ENCODE measurements at places on chromosomes 7 and 10. TPM values are rescaled to one million over a fixed set of nuclear protein-coding genes. Genes with fewer than 3 reads are reported as not detected.

The TRIM8 gene
- total RNA-seq = 53.0 TPM

The KCP gene
- total RNA-seq = 0.33 TPM

The CCDC172 gene
- not detected for total RNA-seq

The NKX1-2 gene
- total RNA-seq = not detected

The OPN4 gene
- not detected for total RNA-seq

The LBX1 gene
- not detected for total RNA-seq

The DLD gene
- 70.6 TPM for total RNA-seq

The VENTX gene
- total RNA-seq = not detected

The PNLIPRP3 gene
- total RNA-seq = not detected

The LLCFC1 gene
- total RNA-seq = not detected

The BTBD16 gene
- not detected for total RNA-seq

The HOXA9 gene
- not detected for total RNA-seq

The NUDT1 gene
- 85.2 TPM for total RNA-seq

The CUZD1 gene
- 2.1 TPM for total RNA-seq

The FKBP14 gene
- 7.1 TPM for total RNA-seq

The TAS2R3 gene
- 0.73 TPM for total RNA-seq

The AKR1C2 gene
- not detected for total RNA-seq

GRCh38 chr7:46934198-46934825, 647.6 kb downstream of the TNS3 start:
- H3K4me1 ChIP-seq = no peaks in the 10 kb centered on the region
- no peak overlapping the region for H3K4me3 ChIP-seq
- H3K36me3 ChIP-seq = no peaks in the 10 kb centered on the region
- DNase-seq = no peak
- no peaks in the 10 kb centered on the region for H3K27me3 ChIP-seq
- H3K27ac ChIP-seq = no peak overlapping the region

DNA sequence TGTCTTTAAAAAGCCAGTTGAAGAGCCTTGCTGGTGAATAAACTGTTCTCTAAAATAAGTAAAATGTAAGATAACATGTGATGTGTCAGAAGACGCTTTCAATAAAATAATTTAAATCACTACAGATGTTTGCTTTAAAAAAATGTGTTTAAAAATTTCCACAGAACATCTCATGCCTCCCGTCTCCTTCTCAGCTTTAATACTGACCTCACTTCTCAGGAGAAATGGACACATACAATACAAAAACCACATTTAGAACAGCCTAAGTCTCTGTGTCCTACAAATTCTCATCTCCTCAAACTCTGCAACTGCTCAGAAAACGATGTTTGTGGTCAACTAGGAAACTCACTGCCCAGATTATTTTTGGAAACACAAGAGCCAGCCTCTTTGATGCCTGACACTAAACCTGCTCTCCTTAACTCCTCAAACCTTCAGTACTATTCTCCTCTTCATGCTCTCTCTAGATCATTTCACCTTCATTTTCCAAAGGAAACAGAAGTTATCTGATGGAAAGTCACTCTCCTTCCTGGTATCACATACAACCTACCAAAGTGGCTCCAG, 120.3 kb downstream of the ZNF438 start:
- H3K4me3 ChIP-seq = no peak overlapping the region
- DNase-seq = no peak
- no peaks in the 10 kb centered on the region for H3K27me3 ChIP-seq

GRCh38 chr7:135801045-135801693, 52.6 kb upstream of the FAM180A start:
- DNase-seq = peak; percentile 19
- no peak overlapping the region for H3K27ac ChIP-seq
- no peak overlapping the region for H3K4me3 ChIP-seq
- H3K27me3 ChIP-seq = peaks cover 3% of the 10 kb centered on the region
- no peaks in the 10 kb centered on the region for H3K36me3 ChIP-seq

DNA sequence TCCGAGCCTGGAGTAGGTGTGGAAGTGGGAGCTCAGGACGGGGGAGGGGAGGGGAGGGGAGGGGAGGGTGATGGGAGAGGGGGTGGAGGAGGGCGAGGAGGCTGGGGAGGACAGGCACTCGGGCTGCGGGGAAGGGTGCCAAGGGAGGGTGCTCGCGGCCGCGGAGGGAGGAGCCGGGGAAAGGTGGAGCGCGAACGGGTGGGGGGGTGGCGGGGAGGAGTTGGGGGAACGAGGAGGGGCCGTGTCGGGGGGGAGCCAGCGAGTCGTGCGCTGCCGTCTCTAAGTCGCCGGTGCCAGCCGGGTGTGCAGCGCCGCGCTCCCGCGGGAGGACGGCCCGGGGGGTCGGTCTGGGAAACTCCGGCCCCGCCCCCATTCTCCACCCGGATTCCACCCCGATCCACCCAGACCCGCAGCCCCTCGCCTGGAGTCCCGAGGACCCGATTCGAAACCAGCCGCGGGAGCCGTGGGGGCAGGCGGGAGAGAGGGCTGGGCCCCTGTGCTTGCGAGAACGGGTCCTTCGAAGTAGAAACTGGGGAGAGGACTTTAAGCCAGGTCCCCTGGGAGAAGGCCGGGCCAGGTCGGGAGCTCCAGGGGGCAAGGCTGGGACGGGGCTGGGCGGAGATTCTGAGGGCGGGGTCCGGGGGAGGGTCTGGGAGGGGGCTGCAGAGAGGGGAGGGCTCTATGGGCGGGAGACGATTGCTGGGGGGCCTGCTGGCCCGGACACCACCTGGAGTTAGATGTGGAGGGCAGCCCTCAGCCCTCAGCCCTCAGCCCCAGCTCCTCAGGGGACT, at the start of gene ZNF467:
ZNF467 (minus strand) TSS at position 143 of the 791 bp plus-strand sequence. CDS start 2,556 bp downstream, outside the sequence.
- peaks cover 6% of the 10 kb centered on the region for H3K4me1 ChIP-seq
- DNase-seq = no peak
- no peak within 1 kb of the TSS for H3K27ac ChIP-seq
- no peaks in the 10 kb centered on the region for H3K36me3 ChIP-seq

GRCh38 chr7:74092964-74093471, 9.4 kb downstream of the LIMK1 start:
- H3K4me1 ChIP-seq = peaks cover 26% of the 10 kb centered on the region
- H3K27me3 ChIP-seq = no peaks in the 10 kb centered on the region
- no peak overlapping the region for H3K27ac ChIP-seq
- H3K4me3 ChIP-seq = no peak overlapping the region
- H3K36me3 ChIP-seq = peaks cover 21% of the 10 kb centered on the region
- no peak for DNase-seq

GRCh38 chr7:12056977-12057376, 154.1 kb upstream of the TMEM106B start:
- no peak overlapping the region for H3K4me3 ChIP-seq
- DNase-seq = no peak
- peaks cover 3% of the 10 kb centered on the region for H3K27me3 ChIP-seq

DNA sequence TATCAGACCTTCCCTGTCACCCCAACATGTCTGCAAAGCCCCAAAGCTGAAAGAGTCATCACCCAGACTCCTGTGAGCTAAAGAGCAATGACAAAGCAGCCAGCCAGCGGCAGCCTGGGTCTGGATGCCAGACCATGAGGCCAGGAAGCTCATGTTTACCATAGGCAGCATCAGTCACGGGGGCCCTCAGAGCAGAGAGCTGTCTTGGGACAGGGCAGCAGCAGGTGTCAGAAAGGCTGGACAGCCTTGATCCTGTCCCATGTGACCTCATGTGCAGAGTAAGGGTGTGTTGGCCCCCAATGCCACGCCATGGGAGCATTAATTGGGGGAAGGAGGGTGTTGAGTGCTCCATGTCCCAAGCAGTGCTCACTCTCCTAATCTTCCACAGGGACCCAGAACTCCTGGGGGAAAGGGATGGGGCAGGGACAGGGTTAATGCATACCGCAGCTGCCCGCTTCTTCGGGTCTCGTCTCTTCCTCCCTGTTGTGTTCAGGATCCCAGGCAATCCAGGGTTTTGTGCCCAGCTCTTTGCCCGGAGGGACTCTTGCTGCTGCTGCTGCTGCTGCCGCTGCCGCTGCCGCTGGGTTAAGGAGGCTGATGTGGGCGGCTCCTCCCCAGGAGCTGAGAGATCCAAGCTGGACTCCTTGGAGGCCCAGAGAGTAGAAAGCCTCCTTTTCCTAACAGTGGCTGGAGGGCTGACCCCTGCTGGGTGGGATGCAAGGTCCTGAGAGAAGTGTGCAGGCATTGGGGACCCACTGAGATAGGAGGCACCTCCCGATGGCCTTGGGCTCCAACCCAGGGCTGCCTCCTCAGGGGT, 7.1 kb downstream of the CCDC201 start:
- no peak overlapping the region for H3K27ac ChIP-seq
- no peak for DNase-seq
- no peaks in the 10 kb centered on the region for H3K36me3 ChIP-seq
- H3K27me3 ChIP-seq = peaks cover 11% of the 10 kb centered on the region
- H3K4me3 ChIP-seq = no peak overlapping the region

GRCh38 chr7:40674316-40674715, 539.5 kb downstream of the SUGCT start:
- no peaks in the 10 kb centered on the region for H3K4me1 ChIP-seq
- H3K27me3 ChIP-seq = no peaks in the 10 kb centered on the region
- no peak for DNase-seq
- no peaks in the 10 kb centered on the region for H3K36me3 ChIP-seq
- H3K27ac ChIP-seq = no peak overlapping the region
- no peak overlapping the region for H3K4me3 ChIP-seq

GRCh38 chr10:5976512-5977470, 552 bp downstream of the IL15RA start:
- peaks cover 14% of the 10 kb centered on the region for H3K36me3 ChIP-seq
- H3K4me1 ChIP-seq = peaks cover 36% of the 10 kb centered on the region
- no peaks in the 10 kb centered on the region for H3K27me3 ChIP-seq
- H3K27ac ChIP-seq = peak overlapping the region; percentile 95

DNA sequence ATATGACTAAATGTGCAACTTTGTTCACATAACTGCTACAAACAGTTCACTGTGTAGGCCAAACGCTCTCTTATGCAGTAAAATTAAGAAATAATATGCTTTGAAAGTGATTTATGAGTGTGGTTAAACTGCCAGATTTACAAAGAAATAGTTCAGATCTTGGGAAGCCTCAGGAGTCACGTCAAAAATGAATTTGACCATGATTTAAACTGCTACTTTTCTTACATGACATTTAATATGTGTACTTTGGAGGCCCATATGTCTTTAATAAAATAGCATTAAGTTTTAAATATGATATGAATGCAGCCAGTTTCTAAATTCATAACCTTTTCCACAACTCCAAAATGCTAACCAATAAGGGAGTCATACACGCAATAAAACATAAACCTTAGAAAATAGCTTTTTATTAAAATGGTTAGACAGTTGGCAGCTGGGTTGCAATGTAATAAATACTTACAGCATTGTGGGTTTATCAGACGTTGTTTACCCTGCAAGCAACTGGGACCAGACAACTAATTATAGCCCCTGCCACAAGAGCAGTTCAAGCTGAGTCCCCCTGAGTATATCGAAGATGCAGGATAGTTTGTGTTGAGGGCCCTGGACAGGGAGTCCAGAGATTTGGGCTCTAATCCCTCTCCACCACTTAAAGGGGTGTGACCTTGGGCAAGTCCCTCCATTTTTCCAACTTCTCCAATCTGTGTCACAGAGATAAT, 640.4 kb downstream of the LRMDA start:
- no peak overlapping the region for H3K4me3 ChIP-seq
- no peak for DNase-seq
- H3K27me3 ChIP-seq = no peaks in the 10 kb centered on the region
- H3K4me1 ChIP-seq = no peaks in the 10 kb centered on the region

DNA sequence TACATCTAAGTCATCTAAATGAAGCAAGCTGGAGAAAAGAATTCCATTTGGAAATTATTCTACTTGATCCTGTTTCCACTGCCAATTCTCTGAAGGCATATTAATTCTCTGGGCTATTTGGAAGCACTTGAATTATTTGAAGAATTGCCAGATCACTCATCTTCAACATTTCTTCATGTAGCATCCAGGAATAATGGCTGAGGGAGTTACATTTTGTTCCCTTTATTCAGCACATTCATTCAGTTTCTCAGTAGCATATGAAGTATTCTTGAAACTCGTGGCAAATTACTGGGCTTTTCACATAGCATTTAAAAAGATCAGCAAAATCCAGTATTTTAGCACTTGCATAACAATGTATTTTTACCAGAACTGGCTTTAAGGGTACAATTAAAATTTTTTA, 127.1 kb upstream of the VIPR2 start:
- H3K36me3 ChIP-seq = no peaks in the 10 kb centered on the region
- no peaks in the 10 kb centered on the region for H3K4me1 ChIP-seq
- no peak overlapping the region for H3K27ac ChIP-seq
- no peaks in the 10 kb centered on the region for H3K27me3 ChIP-seq
- H3K4me3 ChIP-seq = no peak overlapping the region

- H3K27me3 ChIP-seq = peaks cover 58% of the 10 kb centered on the region
- no peak overlapping the region for H3K27ac ChIP-seq
- peak overlapping the region; percentile 7 for H3K4me3 ChIP-seq
These were observed 824 bp downstream of the RELN start for GRCh38 chr7:103988468-103989199.

DNA sequence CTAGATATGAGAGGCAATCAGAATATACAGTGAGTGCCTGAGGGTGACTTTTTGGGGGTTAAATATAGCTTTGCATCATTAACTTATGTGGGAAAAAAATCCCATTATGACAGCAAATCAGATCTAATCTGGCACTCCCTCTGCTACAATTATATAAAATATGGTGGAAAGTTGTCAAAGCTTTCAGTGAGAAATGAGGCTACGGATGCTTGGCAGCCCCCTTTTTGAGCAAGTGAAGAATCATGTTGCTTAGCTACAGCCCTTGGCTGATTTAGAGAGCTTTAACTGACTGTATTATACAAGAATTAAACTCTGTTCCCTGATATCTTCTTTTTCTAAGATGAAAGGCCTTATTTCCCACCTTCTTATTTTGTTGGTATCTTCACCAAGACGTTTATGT, 57.4 kb downstream of the GPR158 start:
- no peaks in the 10 kb centered on the region for H3K36me3 ChIP-seq
- no peak overlapping the region for H3K27ac ChIP-seq
- no peak overlapping the region for H3K4me3 ChIP-seq
- H3K4me1 ChIP-seq = no peaks in the 10 kb centered on the region
- no peak for DNase-seq
- H3K27me3 ChIP-seq = no peaks in the 10 kb centered on the region

GRCh38 chr7:53697913-53698312, 662.5 kb downstream of the POM121L12 start:
- H3K36me3 ChIP-seq = no peaks in the 10 kb centered on the region
- no peaks in the 10 kb centered on the region for H3K4me1 ChIP-seq
- no peak for DNase-seq

DNA sequence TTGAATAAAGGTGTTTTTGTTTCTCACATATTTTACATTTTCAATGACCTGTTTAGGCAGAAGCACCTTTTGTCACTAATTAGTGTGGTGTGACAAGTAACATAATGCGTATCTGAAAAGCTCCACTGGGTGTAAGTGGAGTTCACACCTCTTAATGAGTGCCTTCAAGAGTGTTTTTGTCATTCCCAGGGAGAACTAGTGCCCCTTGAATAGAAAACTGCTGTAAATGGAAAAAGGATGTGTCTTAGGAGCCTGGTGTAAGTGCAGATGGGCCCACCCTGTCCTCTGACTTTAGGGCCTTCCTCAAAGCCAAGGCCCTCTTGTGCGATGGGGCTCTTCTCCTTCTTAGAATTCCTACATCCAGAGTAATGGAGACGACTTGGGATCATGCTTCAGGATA, 170.0 kb downstream of the MGMT start:
- no peaks in the 10 kb centered on the region for H3K27me3 ChIP-seq
- H3K36me3 ChIP-seq = peaks cover 4% of the 10 kb centered on the region
- H3K4me3 ChIP-seq = no peak overlapping the region

GRCh38 chr10:91022924-91023699, 102.2 kb upstream of the ANKRD1 start:
- H3K27ac ChIP-seq = no peak overlapping the region
- no peak overlapping the region for H3K4me3 ChIP-seq
- DNase-seq = no peak

GRCh38 chr7:50394315-50394714, 55.8 kb downstream of the FIGNL1 start:
- H3K36me3 ChIP-seq = peaks cover 88% of the 10 kb centered on the region
- H3K27me3 ChIP-seq = no peaks in the 10 kb centered on the region
- DNase-seq = no peak
- peak overlapping the region; percentile 63 for H3K4me3 ChIP-seq

Data from activated CD4-positive, alpha-beta memory T cell treated with anti-CD3 and anti-CD28 coated beads, Interleukin-2, amount 10 ng/mL, durations not matched to agents 7 days and 5 days (primary cell).